ENCODE measurements at places on chromosomes 1 and 21. TPM values are rescaled to one million over a fixed set of nuclear protein-coding genes. Genes with fewer than 3 reads are reported as not detected.

MROH9 gene
- not detected for total RNA-seq

SLAMF6 gene
- 25.1 TPM for total RNA-seq

HRNR gene
- not detected for total RNA-seq

F5 gene
- 12.2 TPM for total RNA-seq

DNA sequence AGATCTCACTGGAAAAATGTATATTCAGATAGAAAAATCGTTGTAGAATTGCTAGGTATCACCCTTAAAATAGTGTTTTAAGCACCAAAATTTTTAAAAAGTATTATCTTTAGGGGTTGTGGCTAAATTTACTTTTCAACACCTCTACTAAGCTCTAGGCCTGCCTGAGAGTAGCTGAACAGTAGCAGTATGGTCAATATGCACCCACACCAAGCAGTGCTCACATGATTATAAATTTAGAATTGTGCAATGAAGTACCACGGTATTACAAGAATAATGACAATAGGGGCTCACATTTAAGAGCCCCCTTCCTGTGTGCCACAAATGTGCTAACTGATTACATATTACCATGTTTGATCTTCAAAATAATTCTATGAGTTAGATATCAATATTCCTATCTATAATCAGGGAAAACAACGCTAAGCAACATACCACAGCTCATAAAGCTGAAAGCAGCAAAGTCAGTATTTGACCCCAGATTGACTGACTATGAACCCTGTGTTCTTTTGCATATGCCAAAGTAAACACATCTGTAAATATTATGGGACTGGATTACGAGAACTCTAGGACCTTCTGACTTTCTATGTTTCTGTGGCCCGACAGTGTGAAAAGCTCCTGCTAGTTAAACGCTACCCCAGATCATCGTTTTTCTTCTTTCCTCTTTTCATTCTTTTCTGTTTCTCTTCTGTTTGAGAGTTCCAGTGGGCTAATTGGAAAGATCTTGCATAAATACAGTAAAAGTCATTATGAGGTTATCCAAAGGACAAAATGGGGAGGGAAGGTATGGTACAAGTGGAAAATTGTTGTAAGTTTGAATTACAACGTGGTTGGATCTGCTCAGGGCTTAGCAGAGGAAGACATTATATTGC lies 201.1 kb upstream of the C1orf87 start:
- no peaks in the 10 kb centered on the region for H3K36me3 ChIP-seq
- no peaks in the 10 kb centered on the region for H3K4me1 ChIP-seq
- no peak overlapping the region for H3K4me3 ChIP-seq
- DNase-seq: no peak
- no peaks in the 10 kb centered on the region for H3K27me3 ChIP-seq
- no peak overlapping the region for H3K27ac ChIP-seq

DNA sequence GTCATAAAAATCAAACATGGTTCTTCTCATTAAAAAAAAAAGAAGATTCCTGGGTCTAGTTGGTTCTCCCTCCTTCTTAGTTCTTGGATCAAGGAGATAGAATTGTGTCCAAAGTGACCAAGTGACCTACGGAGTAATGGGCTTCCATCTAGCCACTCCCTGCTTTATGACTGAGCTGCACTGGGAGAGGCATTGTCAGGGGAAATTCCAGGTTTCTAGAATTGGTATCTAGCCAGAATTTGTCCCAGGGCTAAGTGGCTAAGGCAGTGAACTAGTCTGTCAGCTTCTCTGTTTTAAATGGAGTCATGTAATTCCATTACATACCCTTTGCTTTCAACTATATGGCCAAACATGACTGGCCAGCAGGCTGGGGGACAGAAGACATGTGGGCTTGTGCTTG lies 40.1 kb upstream of the ERG start:
- H3K4me1 ChIP-seq: no peaks in the 10 kb centered on the region
- H3K27ac ChIP-seq: no peak overlapping the region
- no peaks in the 10 kb centered on the region for H3K36me3 ChIP-seq
- H3K4me3 ChIP-seq: no peak overlapping the region
- peaks cover 5% of the 10 kb centered on the region for H3K27me3 ChIP-seq
- DNase-seq: no peak

All from activated CD4-positive, alpha-beta T cell treated with anti-CD3 and anti-CD28 coated beads, Interleukin-2, amount 10 ng/mL, durations not matched to agents 7 days and 5 days (primary cell).